CD8-positive, alpha-beta T cell (primary cell): ENCODE measurements at places on chromosomes 11 and 22. TPM values are rescaled to one million over a fixed set of nuclear protein-coding genes. Genes with fewer than 3 reads are reported as not detected.

DNA sequence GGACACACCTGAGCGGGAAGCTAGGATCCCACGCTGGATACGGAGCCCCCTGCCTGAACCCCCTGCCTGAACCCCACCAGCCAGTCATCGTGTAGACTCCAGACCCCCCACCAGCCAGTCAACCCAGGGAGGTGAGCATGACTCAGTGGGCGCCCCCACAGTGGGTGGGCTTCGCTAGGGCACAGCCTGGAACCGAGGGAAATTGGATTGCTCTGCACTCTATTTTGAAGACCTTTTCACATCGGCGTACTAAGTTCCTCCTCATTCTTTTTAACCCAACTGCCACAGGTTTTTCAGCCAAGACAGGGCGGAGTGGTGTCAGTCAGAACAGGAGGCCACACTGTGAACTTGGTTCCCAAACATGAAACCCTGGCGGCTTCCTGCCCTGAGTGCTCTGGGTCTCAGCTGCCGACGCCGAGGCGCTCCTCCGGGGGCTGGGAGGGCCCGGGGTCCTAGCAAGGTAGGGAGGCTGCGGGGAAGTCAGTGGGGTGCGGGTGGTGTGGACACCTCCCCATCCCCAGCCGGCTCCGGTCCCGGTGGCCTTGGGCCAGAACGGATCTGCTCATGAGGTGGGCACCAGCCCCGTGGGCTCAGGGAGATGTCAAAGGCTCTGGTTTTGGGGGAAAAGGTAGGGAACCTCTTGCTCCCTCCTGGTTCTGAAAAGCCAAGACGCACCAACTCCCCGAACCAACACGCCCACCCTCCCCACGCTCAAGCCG lies 57.0 kb downstream of the BRD1 start:
- DNase-seq, result no peak

DNA sequence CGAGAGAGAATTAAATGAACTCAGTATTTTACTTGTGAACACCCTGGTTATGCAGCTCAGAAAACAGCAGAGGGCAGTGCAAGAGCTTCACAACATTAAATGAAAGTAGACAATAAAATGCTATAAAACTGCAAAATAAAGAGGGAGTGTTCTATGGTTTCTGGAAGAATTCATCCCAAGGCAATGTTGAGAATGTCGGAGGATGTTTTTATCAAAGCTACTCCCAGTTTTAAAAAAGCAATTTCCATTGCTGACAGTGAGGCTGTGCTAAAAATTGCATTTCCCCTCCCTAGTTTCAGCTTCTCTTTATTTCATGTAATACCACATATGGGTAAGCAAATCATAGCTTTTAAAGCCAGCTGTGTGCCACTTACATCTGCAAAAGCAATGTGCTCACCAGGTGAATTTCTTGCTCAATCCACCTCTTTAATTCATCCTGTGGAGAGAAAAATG lies 296.8 kb downstream of the RAB38 start:
- DNase-seq, result no peak

DNA sequence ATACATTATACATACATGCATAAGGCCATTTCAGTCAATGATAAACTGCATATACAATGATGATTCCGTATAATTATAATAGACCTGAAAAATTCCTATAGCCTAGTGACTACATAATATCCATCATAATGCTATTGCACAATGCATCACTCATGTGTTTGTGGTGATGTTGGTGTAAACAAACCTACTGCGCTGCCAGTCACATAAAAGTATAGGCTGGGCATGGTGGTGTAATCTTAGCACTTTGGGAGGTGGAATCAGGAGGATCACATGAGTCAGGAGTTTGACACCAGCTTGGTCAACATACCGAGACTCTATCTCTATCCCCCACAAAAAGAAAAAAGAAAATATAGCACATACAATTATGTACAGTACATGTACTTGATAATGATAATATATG lies 163.7 kb upstream of the DDI1 start:
- no peak for DNase-seq

GRCh38 chr11:97905101-97905500 lies 1115.6 kb upstream of the CNTN5 start:
- DNase-seq, result no peak

- DNase-seq, result peak; percentile 82
These were observed 21.3 kb upstream of the PIK3IP1 start for GRCh38 chr22:31313366-31314147.

- DNase-seq, result no peak
These were observed 168.1 kb downstream of the BARX2 start for GRCh38 chr11:129543515-129544290.

DNA sequence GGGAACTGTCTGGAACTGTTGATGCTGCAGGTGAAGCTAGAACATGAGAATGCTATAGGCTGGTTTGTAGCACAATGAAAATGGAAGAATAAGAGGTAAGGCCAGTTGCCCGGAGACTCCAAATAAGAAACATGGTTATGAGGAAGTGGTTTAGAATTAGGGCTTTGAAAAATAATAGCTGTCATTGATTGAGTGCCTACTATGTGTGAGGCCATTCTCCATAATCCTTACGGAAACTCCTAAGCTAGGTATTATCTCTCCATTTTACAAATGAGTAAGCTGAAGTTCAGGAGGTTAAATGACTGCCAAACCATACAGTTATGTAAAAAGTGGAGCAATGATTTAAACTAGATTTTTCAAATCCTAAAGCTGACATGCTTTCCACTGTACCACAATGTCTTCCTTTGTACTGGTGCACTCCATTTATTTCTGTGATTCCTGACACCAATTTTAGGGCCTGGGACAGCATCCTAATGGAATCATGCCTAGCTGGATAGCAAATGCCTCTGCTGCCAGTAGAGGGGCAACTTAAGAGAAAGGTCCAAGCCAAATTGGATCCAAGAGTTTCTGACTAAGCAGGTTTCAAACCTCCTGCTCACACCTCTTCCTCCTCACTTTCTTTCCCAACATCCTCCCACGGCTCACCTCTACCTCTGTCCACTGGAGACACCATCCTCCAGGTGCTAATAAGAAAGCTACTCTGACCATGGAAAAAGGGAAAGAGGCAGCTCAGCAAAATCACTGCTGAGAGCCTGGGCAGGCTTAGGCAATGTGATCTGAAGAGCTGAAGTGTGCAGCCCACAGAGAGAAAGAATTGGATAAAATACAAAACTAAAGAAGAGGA lies 46.9 kb upstream of the PICALM start:
- no peak for DNase-seq

GRCh38 chr22:28711820-28712777 lies 29.5 kb downstream of the CHEK2 start:
- no peak for DNase-seq

GRCh38 chr11:89487016-89487415 lies 4.2 kb downstream of the NOX4 start:
- DNase-seq, result no peak

GRCh38 chr11:134390706-134391569 lies 21.1 kb downstream of the B3GAT1 start:
- DNase-seq, result no peak

DNA sequence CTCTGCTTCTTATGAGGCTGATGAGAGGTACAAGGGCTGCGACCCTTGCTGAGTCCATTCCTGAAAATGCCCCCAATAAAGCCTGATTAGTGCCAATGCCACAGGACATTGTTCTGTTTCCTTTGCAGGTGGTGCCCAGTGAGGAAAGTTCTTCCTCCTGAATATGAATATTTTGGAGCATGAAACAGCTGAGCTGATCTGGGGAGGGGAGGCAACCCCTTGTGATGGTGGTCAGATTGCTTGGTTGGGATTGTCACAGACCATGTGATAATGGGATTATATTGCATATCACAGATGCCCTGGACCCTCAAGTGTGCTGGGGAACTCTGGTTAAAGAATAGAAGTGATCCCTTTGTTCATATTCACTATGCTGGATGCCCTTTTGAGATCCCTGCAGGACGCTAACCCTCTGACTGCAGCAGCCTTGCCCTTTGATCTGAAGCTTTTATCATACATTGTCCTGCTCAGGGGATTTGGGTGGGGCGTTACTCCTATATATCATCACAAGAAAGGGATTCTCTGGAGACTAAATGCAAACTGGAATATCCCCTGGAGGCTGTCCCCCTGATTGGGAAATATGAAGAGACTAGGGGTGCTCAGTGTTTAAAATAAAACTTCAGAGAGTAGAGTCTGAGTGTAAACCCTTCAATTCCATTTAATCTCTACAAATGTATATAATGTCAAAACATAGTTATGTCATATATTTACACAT lies 76.9 kb upstream of the TOP3B start:
- no peak for DNase-seq

DNA sequence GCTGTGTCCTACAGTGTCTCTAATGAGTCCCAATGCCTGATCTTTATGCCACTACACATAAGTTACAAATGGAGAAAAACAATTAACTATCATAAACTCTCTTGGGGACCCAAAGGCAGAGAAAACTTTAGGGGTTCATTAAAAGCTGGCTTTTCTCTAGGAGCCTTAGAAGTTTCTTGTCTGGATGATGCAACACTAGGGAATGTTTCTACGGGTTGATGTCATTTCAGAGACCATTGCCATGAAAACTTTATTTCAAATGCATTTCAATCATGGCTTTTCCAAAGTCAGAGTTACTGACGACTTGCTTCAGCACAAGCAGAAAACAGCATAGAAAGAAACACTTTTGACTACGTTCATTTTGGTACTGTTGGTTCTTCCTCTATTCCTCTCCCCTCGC lies 8.5 kb upstream of the OR8B12 start:
- no peak for DNase-seq

DNA sequence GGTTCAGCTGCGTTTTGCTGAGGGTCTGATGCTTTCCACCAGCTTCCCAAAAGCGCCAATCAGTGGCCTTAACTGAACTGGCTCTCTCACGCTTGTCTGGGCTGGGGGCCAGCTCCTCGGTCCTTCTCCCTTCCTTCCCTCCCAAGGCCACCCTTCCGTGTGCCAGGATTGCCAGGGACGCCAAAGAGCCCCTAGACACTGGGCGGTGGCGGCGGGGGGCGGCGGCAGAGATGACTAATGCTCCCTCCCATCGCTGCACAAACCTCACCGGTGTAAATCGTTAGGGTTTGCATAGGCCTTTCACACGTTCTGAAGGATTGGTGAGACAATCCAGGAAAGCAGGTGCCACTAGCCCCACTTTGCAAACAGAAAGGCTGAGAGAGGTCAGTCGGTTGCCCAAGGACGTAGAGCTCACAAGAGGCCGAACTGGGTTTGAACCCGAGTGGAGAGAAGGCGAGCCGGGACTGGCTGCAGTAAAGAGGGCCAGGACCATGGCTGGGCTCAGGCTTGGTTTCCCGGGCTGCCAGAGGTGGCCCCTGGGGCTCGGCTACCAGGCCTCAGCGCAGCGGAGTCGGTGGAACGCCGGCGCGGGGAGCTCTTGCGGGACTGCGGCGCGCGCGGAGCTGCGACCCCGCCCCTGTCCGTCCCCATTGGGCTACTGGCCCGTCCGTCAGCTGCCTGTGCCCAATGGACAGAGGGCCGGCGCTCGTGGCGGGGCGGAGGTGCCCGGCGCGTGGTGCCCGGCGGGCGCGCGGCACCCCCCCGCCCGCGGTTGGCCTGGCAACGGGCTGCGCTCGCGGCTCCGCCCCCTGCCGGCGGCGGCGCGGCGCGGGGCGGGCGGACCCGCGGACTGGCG lies 589 bp upstream of the GNAZ start:
- peak; percentile 91 for DNase-seq

DNA sequence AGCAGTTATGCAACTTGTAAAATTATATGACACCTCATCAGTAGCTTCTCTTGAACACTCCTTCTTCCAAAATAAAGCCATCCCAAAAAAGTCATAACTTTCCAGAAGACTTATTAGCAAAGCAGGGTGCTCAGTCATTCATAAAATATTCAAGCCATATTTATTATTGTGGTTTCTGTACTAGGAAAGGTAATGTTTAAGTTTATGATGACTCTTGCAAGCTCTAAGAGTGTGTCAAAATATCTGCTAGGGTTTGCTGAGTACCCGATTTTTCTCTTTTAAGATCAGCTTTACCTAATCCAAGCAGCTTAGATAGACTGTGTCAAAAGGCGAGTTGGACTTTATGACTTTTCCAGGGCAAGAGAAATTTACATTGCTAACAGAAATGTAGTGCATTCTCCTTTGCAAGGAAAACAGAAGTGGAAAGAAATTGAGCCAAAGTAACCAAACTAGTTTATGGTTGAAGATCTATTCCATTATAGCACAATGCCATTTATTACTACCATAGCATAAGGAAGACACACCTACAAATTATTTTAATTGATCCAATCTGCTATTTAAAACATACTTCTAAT lies 98.0 kb upstream of the SOX6 start:
- no peak for DNase-seq

- DNase-seq, result no peak
These were observed 43.6 kb downstream of the UVRAG start for GRCh38 chr11:75858613-75859012.

DNA sequence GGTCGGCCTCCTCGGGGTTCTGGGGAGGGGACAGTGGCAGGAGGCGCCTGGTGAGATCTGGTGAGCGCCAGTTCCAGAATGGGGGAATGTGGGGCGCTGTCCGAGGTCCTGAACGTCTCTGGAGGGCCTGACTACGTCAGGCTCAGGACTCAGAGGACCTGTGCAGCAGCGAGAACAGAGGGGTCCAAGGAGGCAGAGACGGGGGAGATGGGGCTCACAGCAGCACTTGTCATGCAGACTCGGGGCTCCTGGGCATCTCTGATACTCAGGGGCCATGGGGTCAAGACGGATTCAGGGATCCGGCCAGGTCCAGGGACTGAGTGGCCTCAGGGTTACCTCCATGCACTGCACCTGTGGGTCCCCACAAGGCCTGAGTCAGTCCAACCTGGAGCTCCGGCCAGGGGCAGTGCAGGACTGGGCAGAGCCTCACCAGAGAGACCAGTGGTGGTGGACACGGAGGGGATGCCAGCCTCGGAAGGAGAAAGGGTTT lies 92.2 kb downstream of the BRD1 start:
- DNase-seq, result no peak

- no peak for DNase-seq
These were observed 471.5 kb upstream of the API5 start for GRCh38 chr11:42840176-42840829.

- no peak for DNase-seq
These were observed 8.7 kb upstream of the PAX6 start for GRCh38 chr11:31819621-31820437.

DNA sequence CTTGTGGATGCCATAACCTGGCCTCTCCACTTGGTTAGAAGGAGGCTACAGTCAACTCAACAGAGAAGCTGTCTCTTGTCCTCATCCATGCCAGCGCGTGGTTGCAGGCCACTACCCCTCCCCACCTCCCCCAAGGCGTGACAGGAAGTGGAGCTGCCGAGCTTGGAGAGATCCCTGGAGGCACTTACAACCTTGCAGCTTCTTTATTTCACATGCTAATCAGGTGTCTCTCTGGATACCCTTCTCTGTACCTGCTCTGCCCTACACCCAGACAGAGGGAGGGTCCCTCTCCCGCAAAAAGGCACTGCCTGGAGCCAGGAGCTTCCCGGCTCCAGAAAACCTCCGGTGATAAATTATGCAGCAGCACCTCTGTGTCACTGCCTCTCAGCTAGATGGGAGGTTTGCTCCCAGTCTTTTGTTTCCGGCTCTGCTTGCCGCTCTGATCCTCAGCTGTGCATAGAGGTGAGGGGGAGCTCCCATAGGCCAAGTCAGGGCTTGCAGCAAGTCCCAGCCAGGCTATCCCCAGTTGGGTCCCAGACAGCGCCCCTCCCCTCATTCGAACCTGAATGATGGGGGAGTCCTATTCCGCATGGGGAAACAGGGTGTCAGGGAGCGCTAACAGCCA lies 5.7 kb downstream of the LRP4 start:
- DNase-seq, result no peak

The IGF2 gene
- not detected for total RNA-seq

The IZUMO1R gene
- not detected for total RNA-seq
